ENCODE measurements at places on chromosomes 7 and 10.

DNA sequence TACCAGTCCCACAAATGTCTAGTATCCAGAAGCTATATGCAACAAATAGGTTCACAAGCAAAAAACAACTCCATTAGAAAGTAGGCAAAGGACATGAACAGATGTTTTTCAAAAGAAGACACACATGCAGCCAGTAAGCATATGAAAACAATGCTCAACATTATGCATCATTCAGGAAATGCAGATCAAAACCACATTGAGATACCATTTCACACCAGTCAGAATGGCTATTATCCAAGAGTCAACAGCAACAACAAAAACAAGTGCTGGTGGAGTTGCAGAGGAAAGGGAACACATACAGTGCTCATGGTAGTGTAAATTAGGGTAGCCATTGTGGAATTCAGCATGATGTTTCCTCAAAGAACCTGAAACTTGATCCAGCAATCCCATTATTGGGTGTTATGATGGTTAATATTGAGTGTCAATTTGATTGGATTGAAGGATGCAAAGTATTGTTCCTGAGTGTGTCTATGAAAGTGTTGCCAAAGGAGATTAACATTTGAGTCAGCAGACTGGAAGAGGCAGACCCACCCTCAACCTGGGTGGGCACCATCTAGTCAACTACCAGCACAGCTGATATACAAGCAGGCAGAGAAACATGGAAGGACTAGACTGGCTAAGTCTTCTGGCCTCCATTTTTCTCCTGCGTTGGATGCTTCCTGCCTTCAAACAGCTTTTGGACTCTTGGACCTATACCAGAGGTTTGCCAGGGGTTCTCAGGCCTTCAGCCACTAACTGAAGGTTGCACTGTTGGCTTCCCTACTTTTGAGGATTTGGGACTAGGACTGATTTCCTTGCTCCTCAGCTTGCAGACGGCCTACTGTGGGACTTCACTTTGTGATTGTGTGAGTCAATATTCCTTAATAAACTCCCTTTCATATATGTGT lies 218.4 kb upstream of the SEMA3D start:
- DNase-seq: no peak

DNA sequence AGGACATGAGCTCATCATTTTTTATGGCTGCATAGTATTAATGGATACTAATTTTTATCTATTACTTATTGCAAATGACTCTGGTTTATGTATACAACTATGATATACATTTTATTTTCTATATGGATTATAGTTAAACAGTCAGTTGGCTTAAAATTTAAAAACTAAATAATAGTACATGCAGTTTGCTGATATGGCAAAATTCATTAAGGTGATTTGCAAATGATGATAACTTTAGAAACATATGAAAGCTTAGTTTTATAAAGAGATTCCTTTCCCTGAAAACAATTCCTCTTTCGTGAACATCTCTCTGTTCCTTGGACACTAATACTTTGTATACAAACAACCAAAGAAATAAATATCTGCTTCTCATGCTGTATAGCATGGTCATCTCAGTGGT lies 165.5 kb upstream of the SEMA3E start:
- DNase-seq: no peak

DNA sequence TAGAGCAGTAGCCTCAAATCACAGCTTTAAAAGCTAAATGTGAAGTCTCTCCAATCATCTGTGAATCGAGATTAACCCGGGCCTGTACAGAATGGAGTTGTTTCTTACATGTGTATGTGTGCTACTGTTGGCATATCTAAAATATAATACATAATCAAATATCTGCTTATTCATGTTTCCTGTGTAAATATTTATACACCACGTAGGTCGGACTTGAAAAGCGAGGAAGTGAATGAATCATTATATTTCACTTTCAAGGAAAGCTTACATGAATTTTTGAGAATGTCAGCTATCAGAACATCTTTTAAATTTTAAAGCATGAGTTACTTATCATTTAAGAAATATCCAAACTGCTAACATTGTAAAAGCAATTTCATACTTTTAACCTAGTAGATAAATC lies 233.3 kb downstream of the SLC25A13 start:
- no peak for DNase-seq

GRCh38 chr10:33800545-33800944 lies 466.1 kb upstream of the NRP1 start:
- DNase-seq: no peak

GRCh38 chr7:37176079-37176478 lies 272.6 kb downstream of the ELMO1 start:
- DNase-seq: no peak

DNA sequence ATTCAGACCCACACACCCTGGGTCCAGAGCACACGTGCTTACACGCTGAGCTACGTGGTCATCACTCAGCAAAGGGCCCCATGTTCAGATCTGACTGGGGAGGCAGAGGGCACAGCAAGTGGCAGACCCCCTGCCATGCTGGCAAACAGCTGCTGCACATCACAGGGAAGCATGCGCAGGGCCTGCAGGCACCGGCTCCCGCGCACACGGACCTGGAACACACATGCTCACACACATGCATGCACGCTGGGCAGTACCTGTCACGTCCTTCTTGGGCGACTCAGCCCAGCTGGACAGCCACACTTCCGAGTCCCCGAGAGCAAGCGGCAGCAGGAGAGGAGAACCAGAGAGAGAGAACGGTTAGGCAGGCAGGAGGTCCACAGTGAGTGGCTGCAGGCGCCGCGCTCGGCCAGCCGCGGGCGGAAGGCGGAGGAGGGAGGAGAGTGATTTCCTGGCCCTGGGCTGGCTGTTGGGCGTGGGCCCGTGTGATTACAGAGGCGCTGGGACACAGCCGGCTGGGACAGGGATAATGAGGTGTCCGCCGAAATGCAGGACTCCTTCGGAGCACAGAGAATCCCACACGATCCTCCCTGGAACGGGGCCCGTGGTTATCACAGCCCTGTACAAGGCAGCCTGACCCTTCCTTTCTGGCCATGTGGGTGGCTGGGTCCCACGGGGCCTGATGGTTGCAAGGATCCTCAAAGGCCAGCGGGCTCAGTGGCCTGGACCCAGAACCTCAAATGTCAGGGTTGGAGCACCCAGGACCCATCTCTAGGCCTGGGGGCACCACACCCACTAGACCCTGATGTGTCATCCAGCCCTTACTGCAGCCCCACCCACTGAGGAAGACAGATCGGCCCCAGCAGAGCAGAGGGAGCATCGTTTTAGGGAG lies 175.1 kb downstream of the NEURL1 start:
- DNase-seq: peak; percentile 91

DNA sequence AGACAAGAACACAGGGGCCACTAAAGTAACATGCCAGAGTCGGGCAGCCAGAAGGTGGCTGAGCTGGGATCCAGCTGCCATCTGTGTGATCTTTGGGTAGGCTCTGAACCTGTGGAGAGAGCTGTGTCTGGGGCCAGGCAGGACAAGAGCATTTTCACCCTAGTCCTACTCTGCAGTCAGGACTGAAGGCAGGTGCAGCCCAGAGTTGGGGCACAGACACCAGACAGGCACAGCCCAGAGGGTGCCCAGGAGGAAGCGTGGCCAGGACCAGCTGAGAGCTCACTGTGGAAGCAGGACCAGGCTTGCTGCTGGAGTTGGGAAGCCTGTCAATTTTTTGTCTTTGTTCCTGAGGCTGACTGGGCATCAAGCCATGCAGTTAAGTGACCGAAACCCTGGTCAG lies 113.6 kb downstream of the ADCY1 start:
- DNase-seq: no peak

- DNase-seq: no peak
These were observed 5.0 kb upstream of the TBXAS1 start for GRCh38 chr7:139823959-139824521.

DNA sequence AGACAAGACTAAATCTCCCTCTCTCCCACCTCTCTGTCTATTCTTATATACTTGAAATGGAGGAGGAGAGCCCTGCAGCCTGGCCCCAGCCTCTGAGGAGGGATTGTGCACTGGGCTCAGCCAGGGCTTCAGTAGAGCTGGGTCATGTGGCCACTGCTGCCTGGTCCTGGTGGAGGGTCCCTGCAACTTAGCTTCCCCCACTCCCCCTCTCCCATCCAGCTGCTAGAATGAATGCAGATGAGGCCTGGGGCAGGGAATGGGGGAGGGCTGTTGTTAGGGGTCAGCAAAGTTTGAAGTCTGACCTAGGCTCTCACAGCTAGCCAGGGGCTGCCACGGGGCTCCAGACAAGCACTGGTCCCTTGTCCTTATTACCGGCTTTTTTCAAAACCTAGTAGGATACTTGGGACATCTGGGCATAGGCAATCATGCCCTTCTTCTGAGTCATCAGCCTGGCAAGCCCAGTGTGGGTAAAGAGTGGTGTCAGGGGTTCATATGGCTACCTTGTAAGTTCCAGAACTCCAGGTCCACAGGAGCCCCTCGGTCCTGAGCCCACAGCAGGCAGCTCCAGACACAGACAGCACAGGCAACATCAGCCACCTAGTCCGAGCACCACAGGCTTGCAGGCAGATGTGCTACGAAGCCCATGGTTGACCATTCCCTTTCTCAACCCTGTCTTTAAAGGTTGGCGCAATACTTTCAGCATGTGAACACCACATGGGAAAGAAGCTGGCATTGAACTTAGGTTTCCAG lies 12.8 kb upstream of the CXCL12 start:
- DNase-seq: no peak

DNA sequence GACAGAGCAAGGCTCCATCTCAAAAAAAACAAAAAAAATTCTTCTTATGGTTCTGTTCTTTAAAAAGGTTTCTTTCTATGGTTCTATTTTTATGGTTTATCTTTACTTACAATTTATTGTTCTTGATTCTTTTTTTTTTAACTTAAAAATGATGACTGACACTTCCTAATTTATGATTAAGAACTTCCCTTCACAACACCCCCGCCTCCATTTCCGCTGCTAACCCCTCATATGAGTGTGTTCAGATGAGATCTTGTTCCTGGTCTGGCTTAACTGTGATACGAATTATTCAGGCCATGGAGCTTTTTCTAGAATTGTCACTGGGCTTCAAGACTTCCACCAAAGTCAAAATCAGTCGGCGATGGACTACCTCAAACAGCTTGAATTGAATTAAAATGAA lies 33.9 kb downstream of the PTER start:
- no peak for DNase-seq

DNA sequence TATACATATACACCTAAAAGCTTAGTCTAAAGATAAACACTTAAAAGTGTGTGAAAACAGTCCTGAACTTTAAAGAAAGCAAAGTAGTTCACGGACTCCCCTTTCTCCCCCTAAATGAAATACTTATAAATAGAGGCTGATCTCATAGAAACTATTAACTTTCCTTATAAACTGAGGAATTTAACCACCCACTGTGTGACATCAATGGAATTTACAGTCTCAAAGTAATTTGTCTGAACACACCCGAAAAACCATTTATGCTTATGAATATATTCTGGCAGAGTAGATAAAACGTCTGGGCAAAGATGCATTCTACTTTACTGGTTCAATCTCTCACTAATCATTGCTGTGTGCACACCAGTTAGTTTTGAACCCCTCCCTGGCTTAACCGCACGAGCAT lies 181.8 kb upstream of the DGKB start:
- DNase-seq: no peak

GRCh38 chr7:103100348-103100747 lies 25.4 kb downstream of the ARMC10 start:
- DNase-seq: no peak

DNA sequence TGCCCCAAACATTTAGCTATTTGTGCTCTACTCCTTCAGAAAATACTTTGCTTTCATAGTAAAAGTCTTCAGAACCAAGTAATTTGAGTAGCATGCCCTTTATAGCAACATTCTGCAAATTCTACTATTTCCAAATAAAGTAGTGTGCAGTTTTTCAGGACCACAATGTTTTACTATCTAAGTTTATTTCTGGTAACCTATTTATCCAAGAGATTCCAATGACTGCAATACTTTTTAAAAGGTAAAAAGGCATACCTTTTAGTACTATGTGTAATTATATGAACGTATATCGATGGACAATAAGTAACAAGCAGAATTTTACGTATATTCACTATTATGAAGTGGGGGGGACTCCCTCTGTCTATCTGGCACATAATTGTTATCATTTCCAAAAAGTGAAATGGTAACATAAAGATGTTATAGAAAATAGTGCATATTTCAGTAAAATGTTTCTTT lies 6.9 kb upstream of the CAV2 start:
- DNase-seq: no peak

DNA sequence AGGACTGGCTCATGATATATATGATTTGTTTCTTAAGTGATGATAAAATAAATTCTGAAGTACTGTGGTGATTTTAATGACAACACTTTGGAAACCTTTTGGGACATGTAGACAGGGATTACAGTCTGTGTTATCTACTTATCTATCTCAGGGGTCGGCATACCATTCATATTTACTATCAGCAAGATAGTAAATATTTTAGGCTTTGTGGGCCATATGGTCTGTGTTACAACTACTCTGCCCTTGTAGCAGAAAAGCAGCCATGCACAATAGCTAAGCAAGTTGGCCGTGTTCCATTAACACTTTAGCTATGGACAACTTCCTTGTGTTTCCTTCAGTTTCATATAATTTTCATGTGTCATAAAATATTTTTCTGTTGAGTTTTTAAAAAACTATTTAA lies 97.8 kb upstream of the PRPS1L1 start:
- no peak for DNase-seq

- DNase-seq: no peak
These were observed 249.4 kb downstream of the CACNA2D1 start for GRCh38 chr7:82194016-82194643.

DNA sequence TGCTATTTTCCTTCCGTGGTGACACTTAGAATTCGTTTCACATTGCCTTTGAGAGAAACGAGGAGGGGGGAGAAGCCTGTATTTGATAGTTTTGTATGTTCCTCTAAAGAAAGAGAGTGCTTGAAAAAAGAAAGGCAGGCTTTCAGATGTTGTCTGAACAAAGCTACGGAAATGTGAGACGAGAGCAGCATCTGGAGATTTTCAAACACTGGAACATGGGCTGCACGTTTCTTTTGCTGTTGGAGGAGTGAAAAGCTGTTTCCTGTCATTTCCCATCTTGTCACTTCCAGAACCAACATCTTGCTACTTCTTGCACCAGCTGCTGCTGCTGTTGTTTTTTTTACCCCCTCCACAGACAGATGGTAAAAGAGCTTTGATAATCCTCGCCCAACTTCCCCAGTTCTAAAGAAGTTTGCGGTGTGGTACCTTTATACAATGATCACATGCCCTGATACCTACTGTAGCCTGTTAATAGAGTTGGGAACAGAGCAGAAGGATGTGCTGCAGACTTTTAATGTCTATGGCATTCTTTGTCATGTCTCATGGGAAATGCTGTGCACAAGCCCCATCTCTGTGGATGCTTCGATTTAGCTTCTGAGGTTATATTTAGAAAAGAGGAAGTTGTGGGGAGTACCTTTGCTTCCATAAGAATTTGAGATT lies 408.1 kb downstream of the AUTS2 start:
- no peak for DNase-seq

DNA sequence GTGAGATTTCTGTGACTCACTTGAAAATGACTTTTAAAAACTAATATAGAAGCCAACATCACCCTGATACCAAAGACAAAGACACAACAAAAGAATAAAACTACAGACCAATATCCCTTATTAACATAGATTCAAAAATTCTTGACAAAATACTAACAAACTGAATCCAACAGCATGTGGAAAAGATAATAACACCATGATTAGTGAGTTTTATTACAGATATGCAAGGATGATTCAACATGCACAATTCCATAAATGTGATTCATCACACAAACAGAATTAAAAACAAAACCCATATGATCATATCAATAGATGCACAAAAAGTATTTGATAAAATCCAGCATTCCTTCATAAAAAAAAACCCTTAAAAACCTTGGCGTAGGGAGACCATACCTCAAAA lies 6.5 kb downstream of the MGAM start:
- no peak for DNase-seq

GRCh38 chr7:53001221-53001620 lies 34.2 kb upstream of the POM121L12 start:
- DNase-seq: no peak
